ENCODE measurements at places on chromosomes 13 and 19. TPM values are rescaled to one million over a fixed set of nuclear protein-coding genes. Genes with fewer than 3 reads are reported as not detected.

KLF5 gene
- 80.1 TPM for total RNA-seq

- DNase-seq = no peak
These were observed 19.0 kb downstream of the SPC24 start for GRCh38 chr19:11136400-11137101.

GRCh38 chr13:75365724-75366173 lies 116.2 kb downstream of the TBC1D4 start:
- no peak for DNase-seq

DNA sequence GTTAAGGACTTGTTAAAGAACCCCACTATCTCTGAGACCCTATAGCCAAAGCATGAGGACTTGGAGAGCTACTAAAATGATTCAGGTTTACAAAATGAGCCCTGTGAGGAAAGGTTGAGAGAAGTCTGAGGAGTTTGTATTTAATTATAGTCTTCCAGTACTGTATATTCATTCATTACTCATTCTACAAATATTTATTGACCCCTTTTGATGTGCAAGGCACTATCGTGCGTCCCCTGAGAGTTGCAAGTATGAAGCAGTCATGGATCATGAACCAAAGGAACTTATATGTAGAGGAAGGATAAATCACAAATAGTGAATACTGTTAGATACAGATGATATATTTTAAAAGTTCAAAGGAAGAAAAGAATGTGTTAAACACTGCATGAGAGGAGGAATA lies 84.4 kb downstream of the DNAJC15 start:
- no peak for DNase-seq

DNA sequence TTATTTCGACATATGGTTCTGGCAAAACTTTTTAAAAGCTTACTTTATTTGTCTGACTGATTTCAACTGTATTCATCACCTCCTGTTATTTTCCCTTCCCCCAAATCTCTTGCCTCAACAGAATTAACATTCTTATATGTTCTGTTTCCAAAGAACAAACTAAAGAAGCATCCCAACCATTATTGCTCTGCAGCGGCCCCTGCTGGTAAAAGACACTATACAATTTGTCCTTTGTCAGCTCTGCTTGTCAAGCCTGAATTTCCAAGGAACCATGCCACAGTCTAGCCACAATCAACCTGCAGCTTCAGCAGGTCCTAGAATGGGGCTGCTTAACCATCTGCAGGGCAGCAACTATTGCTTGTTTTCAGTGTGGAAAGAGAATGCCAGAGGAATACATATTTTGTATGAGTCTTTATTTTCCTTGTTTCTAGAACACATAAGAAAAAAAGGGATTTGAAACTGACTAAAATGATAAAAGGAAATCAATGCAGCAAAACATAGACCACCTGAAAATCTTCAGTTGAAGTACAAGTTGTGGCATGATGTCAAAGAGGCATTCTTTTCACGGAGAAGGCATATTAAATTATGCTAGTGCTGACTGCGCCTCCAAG lies 845.3 kb downstream of the DIAPH3 start:
- DNase-seq = peak; percentile 82

DNA sequence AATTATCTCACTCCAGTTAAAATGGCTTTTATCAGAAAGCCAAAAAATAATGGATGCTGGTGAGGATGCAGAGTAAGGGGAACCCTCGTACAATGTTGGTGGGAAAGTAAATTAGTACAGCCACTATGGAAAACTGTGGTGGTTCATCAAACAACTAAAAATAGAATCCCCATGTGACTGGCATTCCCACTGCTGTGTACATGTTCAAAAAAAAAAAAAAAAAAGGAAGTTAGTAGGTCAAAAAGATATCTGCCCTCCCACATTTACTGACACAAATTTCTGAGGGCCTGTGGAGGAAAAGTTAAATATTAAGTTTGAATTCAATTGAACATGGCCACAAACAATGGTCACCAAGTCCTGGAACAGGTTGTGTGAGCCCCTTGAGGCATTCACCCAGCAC lies 9.8 kb upstream of the ZSCAN5A start:
- DNase-seq = no peak

DNA sequence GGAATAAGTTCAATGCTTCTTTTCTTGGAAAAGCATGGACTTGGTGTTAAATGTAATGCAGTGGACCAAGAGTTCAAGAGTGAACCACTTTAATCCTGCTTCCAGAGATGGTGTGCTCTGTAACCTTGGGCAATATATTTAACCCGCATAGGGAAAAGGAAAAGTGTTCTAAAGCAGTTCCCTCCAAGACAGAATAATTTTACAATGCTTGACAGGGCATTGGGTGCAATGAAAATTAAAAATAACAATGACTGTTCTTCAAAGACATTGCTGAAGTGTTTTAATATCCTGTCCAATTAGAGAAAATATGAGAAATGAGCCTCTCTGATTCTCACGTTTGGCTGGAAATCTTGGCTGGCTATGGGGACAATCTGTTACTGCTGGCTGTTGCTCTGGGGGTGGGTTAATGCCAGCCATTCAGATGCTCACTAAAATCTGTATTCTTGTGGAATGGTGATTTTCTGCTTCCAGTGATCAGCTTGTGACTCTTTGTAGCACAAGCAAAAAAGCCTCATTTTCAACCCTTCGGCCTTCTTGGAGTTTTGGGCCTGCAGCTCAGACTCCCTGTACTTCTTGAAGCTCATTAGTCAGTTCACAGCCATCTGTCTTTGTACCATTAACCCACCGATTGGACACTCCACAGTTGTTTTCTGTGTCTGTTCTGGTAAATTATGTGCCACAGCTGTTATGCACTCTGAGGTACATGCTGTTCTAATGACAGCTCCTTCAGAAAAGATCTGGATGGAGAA lies 310.6 kb downstream of the LMO7 start:
- no peak for DNase-seq

Measured in Caco-2 (cell line).